ENCODE measurements at places on chromosomes 12 and 14.

GRCh38 chr12:64760808-64761573 lies 1.8 kb upstream of the GNS start:
- DNase-seq = no peak

- peak; percentile 29 for DNase-seq
These were observed 42.5 kb upstream of the PPM1H start for GRCh38 chr12:62977418-62977817.

DNA sequence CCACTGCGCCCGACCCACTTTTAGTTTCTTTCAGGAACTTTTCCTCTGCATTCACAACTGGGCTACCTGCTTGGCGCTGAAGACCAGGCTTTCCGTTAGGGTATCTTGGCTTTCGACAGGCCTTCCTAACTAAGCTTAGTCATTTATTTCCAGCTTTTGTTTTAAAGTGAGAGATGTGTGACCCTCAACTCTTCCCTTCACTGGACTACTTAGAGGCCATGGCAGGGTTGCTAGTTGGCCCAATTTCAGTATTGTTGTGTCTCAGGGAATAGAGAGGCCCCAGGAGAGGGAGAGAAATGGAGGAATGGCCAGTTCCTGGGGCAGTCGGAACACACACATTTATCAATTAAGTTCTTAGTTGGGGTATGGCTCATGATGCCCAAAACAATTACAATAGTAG lies 10.4 kb downstream of the MTA1 start:
- DNase-seq = no peak

GRCh38 chr14:43789458-43789857 lies 717.6 kb downstream of the FSCB start:
- no peak for DNase-seq

- DNase-seq = no peak
These were observed 42.7 kb upstream of the FLRT2 start for GRCh38 chr14:85487215-85487614.

DNA sequence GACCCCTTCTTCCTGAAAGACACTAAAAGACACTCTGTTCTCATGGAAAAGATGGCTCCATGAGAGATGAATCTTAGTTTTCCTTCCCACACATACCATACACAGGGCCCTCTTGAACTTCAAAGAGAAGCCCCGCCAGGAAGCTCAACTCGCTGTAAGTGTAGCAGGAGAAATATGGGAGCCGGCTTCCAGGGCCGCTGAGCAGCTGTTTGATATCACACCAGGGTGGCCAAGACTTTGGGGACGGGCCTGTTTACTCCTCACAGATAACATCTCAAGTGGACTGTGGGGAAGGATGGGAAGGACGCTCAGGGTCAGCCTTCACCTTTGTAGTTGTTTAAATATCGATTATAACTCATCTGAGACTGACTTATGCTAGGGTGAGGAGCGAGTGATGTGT lies 235.5 kb upstream of the TBX3 start:
- no peak for DNase-seq

DNA sequence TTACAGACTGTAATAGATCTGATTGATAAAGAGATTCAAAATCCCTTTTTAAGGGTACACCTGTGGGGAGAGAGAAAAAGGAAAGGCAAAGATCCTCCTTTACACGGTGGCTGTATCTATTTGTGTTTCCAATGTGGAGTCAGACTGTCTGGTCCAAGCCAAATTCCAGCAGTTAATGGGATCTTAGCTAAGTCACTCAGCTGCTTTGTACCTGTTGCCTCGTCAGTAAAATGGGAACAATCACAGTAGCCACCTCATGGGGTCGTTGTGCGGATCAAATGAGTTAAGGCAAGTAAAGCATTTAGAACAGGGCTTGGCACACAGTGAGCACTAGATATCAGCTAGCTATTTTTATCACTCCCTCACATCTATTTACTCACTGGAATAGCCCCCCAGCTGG lies 46.9 kb downstream of the EFCAB11 start:
- DNase-seq = no peak

DNA sequence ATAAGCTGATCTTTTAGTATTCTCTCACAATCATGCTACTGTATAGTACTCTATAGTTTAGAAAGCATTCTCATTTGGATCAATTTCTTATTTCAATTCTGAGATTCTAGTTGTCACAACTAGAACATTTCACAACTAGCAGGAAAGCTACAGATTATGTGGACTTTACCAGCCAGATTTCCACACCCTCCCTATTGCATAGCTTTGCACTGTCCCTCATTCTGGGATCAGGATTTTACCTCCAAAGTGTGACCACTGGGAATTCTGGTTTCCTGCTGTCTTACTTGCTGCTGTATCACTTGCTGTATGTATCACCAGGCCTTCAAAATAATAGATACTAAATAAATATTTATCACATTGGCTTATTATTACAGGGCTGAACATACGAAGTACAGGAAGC lies 10.2 kb upstream of the PELI2 start:
- DNase-seq = no peak

DNA sequence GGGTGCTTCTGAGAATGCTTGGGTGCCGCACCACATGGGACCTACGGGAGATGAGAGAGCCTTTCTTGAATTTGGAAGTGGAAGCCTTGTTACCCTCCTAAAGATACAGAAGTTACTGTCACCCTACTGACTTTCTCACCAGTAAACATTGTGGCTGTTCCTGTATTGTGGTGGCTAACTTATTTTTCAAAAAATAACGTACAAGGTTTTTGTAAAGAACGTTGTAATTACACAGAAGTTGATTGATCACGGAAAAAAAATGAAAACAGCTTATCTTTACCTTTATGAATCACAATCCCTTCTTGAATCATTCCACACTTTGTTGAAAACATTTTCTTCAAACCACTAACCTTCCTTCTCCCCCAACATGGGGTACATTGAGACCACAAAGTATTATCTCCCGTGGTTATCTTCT lies 22.0 kb upstream of the PPFIBP1 start:
- no peak for DNase-seq

- DNase-seq = no peak
These were observed 159.9 kb downstream of the CAPZA3 start for GRCh38 chr12:18897823-18898222.

DNA sequence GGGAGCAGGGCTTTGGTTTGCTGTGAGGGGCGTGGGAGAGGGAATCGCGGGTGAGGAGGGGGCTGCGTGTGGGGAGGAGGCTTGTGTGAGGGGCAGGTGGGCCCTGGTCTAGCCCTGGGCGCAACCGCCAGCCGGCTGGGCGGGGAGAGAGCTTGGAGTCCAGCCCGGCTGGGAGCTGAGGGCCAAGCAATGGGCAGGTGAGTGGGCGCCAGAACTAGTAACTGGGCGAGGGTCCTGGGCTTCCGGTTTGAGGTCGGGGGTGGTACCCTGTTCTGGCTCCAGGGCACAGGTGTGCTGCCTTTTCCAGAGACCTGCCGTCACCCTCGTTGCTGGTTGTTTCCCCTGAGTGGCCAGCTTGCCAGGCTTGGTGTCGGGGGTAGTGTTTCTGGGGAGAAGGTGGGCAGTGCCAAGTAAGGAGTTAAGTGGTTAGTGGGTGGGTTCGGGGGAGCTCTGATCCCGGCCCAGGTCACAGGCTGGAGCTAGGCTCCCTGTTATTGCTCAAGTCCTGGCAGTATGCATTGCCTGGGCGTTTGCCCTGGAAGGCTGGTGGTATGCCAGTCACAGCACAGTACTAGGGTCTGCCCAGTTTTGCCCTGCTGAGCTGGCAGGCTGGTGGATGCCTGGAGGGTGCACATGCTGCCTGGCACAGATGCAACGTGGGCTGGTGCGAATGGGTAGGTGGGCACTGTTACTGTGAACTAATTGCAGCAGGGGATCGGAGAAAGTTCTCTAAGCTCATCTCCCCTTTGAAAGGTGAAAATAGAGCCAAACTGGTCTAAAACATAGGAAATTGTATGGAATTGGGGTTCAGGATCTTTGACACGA lies 683 bp downstream of the CIPC start:
- peak; percentile 41 for DNase-seq

- DNase-seq = no peak
These were observed 323.8 kb downstream of the RAD51B start for GRCh38 chr14:68143341-68143841.

GRCh38 chr14:79836577-79836976 lies 374.7 kb downstream of the DIO2 start:
- DNase-seq = no peak

DNA sequence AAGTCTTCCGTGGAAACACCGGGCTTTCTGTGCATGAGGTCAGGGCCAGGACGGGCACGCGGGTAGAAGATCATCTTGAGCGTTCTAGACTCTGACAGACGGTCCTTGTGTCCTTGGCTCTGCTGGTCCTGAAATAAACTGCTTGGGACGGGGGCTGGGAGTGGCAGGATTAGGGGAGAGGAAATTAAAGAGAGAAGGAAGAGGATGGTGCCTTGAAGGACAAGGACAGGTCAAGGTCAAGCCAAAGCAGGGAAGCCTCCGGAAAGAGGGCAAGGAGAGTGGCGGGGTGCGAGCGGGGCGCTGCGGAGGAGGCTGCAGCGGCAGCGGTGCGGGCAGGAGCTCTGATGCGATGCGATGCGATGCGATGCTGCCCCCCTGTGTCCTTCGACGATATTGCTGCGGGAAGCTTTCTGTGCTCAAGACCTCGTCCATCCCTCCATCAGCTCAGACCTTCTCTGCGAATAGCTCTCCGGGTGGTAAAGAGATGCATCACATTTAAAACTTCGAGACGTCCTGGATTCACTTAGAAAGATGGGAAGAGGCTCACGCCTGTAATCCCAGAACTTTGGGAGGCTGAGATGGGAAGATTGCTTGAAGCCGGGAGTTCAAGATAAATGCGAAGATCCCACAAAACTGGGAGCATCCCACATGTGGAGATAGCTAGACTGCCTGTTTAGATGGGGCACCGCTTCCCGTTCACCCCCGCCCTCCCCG lies 110.1 kb upstream of the TMEM132D start:
- peak; percentile 80 for DNase-seq

DNA sequence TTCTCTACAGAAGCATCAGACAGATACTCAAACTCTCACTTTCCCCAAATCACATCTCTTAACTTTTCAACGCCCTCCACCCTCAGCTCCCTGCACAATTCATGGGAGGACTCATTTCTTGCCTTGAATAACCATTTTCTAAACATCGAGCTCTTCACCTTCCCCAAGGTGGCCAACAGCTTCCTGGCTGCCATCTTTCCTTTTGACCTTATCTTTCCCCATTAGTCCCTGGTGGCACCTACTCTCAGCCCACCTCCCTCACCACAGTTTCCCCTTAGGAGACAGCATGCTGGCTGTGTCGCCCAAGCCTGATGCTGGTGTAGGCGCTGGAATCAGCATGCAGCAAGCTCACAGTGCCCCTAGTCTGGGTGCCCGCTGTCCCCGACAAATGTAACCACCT lies 8.4 kb upstream of the OAS1 start:
- no peak for DNase-seq

DNA sequence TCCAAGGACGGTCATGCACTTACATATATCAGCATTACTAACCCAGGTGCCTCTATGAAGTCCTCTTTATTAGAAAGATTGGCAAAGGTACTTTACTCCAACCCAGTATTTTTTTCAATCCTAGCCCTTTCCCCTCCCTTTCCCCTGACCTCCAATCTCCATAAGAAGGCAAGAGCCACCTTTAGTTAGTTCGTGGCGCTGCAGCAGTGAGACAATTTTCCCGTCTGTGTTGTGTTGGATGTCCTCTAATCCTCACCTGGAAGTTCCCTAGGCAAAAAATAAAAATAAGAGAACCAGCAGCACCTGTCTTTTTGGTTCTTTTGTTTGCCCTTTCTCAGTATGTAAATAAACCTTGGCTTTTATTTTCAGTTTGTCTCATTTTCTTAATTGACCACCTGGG lies 439.6 kb upstream of the LRFN5 start:
- DNase-seq = no peak

- no peak for DNase-seq
These were observed 6.0 kb upstream of the YARS2 start for GRCh38 chr12:32761716-32762115.

GRCh38 chr12:53427905-53428594 lies 4.4 kb downstream of the AMHR2 start:
- peak; percentile 83 for DNase-seq

DNA sequence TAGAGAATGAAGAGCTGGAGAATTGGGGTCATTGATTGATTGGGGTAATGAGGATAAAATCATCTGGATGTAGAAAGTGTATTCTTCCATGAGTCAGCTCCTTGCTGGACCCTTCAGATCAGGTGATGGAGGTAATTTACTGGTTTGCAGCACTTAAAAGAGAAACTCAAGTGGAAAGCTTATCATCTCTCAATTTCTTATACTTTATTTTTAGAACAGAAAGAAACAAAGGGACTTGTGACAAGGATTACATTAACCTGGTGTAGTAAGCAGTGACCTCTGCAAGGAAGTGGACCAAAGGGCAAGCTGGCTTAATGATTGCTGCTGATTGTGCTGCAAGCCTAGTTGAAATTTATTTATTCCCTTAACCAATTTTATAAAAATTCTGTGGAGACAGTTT lies 405.0 kb downstream of the TRHDE start:
- DNase-seq = no peak

DNA sequence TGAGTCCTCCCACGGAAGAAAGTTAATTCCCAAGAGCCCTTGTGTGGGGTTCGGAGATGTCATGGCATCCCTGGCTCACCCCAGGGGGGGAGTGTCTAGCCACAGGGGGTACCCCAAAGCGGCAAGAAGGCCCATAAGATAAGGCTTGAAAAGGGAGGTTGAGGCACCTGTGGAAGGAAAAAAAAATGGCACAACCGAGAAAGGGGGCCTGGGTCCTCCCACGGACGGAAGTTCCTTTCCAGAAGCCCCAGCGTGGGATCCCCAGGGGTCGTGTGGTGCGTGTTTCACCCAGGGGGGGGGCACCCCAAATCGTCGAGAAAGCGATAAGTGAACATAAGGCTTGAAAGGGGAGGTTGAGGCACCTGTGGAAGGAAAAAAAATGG lies 266.7 kb downstream of the ALG10 start:
- no peak for DNase-seq

DNA sequence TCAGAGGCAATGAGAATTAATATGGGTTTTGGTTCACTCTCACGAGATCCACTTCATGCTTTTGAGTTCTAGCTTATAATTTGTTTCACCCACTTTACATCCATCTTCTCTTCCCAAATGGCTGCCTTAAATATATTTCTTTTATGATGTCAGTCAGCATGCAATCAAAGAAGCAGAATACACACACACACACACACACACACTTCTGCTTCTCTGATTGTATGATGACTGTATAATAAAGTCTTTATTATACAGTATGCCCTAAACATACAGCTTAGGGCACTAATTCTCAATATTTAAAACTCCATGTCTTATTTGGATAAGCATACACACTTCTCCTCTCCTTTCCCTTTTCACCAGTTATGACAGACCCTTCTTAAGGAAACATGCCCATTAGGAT lies 6.7 kb upstream of the ETV6 start:
- DNase-seq = no peak

- DNase-seq = peak; percentile 97
These were observed at the start of gene GCH1 for GRCh38 chr14:54902521-54903420. GCH1 (minus strand) TSS chr14:54902826; CDS start chr14:54902663, 163 bp downstream.
